CD4-positive, alpha-beta T cell treated with Interleukin-1 beta for 1 hour (primary cell): ENCODE measurements at places on chromosomes 1 and 21.

DNA sequence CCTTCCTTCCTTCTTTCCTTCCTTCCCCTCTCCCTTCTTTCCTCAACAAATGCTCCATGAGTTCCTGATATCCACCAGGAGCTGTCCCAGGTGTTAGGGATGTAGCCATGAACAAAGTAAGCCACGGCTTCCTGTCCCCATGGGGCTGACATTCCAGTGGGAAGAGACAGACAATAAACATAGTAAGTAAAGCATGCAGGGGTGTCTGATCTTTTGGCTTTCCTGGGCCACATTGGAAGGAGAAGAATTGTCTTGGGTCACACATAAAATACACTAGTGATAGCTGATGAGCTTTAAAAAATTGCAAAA is 81.5 kb upstream of the ZBTB40 start:
- DNase-seq = no peak

- DNase-seq = no peak
These were observed 143.2 kb downstream of the PTPRU start for GRCh38 chr1:29379443-29380073.

DNA sequence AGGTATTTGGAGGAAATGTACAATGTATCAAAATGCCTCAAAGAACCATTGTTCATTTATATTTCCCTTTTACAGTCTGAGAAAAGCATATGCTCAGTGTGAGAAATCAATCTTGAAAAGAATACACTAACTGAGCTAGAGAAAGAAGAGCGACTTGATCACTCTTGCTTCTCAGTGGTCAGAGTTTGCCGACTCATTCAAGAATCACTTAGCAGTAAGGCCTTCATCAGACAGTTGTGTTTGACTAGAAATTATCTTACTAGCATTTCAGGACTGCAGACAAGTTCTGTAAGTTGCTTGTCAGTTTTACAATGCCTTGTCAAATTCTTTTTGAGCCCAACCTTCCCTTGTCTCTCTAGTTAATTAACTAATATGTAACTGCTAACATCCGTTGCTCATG is 12.9 kb downstream of the RGS18 start:
- no peak for DNase-seq

DNA sequence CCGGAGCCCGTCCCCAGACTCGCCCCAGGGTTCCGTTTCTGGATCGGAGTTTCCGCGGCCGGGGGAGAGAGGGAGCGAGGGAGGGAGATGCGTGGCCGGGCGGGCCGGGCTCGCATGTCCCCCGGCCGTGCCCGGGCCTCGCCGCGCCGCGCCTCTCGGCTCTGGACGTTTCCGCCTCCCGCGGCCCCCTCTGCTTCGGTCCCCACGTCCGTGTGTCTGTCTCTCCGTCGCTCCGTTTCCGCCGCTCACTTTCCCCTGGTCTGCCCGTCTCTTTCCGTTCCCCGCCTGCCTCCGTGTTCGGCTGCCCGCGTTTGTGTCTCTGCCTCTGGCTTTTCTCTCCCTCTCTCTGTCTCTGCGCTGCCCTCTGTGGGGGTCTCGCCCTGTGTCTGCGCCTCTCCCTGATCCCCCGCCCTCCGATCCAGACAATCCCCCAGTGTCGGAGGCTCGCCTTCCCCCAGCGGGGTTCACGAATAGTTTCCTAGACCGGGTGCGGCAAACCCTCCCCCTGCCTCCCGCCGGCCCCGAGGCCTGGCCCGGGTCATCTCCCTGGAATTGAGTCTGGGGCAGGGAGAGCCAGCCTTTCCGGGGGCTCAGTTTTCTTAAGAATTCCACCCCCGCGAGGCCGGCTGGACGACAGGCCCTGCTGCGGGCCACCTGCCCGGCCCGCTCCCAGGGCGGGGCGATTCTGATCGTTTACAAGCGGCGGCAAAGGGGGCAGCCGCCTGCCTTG is 735 bp downstream of the NBL1 start:
- peak; percentile 48 for DNase-seq

DNA sequence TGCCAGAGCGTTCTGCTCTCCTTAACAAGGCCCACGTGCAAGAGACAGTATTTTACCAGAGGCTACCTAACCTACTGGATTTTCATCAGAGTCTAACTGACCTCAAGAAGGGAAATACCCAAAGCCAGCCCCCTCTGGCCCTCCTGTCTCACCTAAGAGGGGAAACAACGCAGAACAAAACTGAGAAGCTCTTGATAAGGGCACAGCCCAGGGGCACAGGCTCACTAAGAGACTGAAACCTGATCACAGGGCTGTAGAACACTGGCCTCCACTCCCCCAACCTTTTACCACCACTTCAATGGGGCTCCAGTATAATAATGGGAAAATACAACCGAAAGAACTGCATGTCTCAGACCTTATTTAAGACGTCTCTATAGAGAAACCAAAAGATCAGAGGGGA is 449.5 kb upstream of the CAMK1G start:
- no peak for DNase-seq

GRCh38 chr1:156559086-156559796 is 13.1 kb downstream of the IQGAP3 start:
- no peak for DNase-seq
